Activated CD4-positive, alpha-beta T cell treated with anti-CD3 and anti-CD28 coated beads, Interleukin-2, Interleukin-4, amounts not matched to agents 100 ng/mL and 50 ng/mL, durations not matched to agents 16 hours and 8 hours (primary cell): ENCODE measurements at places on chromosomes 3 and 15.
A peak's percentile ranks its signal among the peaks of the same experiment; 100 is the strongest.

DNA sequence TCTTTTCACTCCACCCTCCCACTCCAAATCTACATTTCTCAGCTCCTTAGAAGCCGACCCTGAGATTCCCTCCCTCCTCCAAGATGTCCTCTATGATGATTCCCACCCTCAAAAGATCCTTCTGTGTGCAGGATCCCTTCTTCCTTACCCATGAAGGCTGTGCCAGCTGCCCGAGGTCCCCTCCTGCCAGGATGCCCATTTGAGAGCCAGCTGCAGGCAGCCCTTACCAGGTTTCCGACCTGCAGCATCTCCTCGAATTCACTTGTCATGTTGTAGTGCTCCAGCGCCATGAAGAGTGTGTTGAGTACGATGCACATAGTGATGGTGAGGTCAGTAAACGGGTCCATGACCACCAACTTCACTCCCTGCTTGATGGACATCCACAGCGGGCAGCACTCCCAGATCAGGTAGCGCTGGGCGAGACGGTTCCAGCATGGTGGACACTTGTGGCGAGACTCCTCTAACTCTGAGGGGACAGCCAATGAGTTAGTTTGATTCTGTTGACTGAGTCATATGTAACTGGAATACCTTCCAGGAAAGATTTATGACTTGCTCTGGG, 51.9 kb downstream of the SCN5A start:
- no peak for DNase-seq

GRCh38 chr3:57910990-57911389, 97.2 kb upstream of the FLNB start:
- DNase-seq = peak; percentile 23

DNA sequence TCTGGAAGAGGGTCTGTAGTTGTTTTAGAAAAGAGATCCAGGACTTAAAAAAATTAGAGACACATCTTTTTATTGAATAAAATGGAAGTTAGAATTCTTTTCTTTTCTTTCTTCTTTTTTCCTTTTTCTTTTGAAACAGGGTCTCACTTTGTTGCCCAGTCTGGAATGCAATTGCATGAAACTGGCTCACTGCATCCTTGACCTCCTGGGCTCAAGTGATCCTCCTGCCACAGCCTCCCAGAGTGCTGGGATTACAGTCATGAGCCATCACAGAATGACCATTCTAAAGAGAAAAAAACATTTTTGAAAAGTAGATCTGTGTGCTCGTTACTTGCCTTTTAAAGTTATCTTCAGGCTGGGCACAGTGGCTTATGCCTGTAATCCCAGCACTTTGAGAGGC, 3.6 kb downstream of the ATXN7 start:
- DNase-seq = no peak

GRCh38 chr3:39361252-39361927, 21.8 kb upstream of the SLC25A38 start:
- DNase-seq = peak; percentile 73
